SK-N-MC (cell line): ENCODE measurements at places on chromosomes 16 and 17.

DNA sequence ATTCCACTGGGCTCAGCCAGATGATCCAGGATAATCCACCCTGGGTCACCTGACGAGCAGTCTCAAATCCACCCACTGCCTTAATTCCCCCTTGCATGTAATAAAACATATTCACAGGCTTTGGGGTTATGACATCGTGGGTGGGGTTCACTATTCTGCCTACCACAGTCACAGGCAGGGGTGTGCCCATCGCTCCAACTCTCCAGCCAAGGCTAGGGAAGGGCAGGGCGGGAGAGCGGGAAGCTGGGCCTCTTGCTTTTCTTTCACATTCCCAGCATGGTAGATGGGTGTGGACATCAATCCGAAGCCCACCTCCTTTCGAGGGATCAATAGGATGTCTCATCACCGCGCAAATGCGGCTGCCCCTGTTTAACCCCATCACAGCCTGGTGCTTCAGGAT is 12.7 kb upstream of the CD300LD start:
- no peak for DNase-seq

GRCh38 chr16:1525871-1526607 is 7.4 kb upstream of the TMEM204 start:
- DNase-seq = no peak

- no peak for DNase-seq
Measured at GRCh38 chr17:66635386-66636045, 199.4 kb upstream of the CACNG5 start.

GRCh38 chr17:61053469-61053868 is 346.2 kb upstream of the TBX2 start:
- DNase-seq = no peak

DNA sequence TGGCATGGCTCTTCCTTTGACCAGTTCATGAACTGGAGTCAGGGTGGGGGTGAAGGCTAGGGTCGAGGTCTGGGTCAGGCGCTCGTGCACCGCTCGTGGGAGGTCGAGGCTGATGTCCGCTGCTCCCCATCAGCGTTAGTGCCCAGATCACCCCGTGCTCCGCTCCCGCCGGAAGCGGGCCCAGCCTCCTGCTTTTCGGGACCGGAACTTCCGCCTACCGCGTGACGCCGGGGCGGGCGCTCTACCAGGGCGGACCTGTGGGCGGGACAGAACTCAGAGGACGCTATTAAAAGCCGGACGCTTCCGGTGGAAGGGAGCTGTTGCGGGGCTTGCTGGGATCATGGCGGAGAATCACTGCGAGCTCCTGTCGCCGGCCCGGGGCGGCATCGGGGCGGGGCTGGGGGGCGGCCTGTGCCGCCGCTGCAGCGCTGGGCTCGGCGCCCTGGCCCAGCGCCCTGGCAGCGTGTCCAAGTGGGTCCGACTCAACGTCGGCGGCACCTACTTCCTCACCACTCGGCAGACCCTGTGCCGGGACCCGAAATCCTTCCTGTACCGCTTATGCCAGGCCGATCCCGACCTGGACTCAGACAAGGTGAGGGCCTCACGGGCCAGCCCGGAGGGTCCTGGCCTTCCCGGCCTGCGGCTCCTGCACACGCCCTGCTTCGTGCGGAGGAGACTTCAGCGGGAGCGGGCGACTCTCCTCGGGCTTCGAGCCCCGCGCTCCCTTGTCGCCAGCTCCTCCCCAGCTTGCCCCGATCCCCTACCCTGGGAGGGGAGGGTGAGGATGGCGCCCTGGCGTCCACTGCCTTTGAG is at the start of gene KCTD5:
KCTD5 (plus strand) TSS at position 315 of the 813 bp plus-strand sequence; CDS start at position 341, 26 bp downstream.
- DNase-seq = peak; percentile 83

DNA sequence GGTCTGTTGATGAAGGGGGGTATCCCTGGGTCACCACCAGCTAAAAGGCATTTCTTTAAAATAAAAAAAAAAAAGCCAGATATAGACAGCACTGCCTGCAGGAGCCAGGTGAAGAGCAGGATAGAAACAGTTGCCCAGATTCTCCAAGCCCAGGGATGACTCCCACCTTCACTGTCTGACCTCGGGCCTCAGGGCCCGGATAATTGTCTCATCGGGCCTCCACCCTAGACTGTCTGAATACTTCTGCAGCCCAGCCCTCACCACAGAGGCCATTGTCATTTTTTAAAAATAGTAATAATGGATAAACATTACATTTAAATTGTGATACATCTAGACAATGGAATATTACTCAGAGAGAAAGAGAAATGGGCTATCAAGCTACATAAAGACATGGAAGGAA is 92.8 kb upstream of the TNRC6C start:
- DNase-seq = no peak

GRCh38 chr17:82012640-82013295 is 9.9 kb downstream of the CENPX start:
- DNase-seq = no peak

DNA sequence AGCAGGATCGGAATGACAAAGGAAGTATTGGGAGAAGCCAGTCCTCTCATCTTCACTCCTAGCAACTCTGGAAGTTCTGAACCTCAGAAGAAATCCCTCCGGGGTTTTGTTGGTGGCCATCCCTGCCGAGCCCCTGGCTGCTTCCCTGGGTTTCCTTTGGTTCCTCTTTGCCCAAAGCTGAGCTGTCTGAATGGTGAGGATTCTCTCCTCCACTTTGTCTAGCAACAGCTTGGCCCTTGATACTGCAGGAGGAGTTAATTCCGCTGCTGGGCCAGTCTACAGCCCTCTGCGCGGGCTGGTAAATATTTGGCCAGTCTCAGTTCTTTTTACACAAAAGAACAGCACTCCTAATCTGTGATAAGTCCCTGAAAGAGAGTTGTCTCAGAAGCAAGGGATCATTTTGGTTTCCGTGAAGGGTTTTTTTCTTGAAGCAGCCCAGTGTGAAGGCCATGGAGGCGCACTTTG is 170.9 kb downstream of the RAB11FIP4 start:
- no peak for DNase-seq

DNA sequence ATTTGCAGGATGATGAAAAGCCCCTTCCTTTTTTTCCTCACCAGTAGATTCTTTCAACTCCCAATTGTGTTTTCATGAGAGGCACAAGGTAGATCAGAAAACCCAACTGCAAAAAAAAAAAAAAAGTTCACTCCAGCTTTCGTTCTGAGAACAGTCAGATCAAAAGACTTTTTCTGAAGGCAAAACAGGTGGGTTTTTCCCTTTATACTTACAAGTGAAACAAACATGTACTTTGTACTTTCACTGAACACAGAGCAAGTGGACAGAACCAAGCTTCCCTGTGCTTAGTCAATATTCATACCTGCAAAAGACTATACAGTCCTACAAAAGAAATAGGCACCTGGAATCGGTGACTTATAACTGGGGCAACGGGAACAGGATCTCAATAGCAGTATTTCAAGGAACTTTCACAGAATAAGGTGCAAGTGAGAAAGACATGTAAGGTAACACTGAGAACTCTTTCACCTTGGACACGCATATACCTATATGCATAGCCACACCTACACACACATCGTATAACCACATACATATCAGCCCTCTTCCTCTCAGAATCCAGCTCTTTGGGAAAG is 54.1 kb downstream of the TOX3 start:
- no peak for DNase-seq

- DNase-seq = no peak
Measured at GRCh38 chr16:79587296-79587695, 13.2 kb downstream of the MAF start.

- DNase-seq = no peak
Measured at GRCh38 chr17:82318772-82319606, 1.6 kb upstream of the CD7 start.

DNA sequence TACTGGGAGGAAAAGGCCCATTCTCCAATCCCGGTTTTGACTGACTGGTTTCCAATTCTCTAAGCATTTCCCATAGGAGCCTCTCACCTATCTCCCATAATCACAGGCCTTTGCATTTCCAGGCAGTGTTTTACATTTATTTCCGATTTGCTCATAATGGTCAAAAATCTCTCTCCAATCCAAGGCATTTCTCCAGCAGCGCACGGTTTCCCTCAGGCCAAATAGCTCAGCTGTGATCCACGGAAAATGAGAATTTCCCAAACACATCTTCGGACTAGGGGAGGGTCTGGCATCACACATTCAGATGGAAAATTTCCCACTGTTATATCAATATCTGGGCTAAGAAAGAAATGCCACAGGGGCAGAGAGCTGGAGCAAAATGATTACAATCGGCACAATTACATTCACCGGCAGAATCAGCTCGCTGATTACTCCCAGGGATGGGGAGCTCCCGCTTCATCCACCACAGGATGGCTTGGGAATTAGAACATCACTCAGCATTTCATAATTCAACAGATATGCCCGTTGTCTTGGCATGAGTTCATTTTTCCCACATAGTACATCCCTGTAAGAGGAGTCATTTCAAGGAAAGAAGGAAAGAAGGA is 6.7 kb downstream of the PIPOX start:
- DNase-seq = no peak

DNA sequence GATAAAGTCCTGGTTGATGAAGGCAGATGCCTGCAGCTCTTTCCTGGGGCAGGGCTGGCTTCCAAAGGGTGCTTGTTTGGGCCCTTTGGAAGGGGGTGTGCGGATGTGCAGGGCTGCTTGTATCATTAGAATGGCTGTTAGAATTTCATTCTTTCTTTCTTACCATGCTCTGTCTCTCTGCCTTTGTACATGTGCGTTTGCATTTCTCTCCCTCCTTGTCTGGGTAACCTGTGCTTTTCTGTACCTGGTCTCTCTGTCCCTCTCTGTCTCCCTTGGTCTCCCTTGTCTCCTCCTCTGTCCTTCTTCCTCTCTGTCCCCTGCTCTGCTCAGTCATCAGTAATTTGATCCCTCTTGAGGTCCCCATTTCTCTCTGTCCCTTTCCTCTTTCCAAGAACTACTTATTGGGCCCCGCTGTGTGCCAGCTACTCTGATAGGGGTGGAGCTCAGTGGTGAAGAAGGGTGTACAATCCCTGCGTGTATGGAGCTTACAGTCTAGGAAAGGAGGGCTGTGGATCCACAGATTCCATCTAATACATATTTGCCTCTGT is 69.3 kb downstream of the PLCG2 start:
- no peak for DNase-seq

- no peak for DNase-seq
Measured at GRCh38 chr17:62819511-62820221, 11.6 kb upstream of the MARCHF10 start.

DNA sequence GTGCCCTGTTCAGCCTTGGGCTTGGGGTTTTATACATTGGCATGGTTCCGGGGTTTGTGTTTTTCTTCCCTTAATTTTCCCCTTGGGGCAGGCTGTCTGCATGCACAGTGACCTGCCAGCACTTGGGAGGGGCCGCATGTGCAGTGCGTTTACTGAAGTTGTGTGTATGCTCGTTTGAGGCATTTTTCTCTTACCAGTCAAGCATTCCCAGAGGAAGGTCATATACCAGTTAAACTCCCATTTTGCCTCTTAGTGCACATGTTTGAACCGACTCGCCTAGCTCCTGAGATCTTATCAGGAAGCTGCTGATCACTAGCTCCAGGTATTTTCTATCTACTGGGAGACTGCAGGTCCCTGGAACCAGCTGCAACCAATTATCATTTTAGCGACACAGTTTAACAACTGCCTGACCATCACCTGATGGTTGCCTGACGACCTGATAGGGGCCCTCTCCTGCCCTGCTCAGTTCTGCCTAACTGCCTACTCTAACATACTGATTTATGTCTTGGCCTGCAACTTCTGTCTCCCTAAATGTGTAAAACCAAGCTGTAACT is 51.4 kb downstream of the MFSD11 start:
- DNase-seq = no peak

DNA sequence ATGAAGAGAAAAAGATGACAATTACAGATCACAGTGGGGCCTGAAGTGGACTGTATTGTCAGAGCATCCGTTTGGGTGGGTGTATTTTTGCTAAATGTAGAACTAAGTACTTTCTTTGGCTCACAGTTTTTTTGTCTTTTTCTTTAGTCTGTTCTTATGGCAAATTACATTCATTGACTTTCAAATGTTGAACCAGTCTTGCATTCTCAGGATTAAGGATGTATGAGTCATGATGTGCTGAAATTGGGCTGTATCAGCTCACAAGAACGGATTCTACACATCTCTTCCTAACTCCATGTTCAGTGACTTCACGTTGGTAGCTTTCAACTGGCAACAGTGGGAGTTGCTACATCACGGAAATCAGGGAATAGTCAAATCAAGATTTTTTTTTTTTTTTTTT is 66.5 kb downstream of the TEX2 start:
- DNase-seq = no peak

DNA sequence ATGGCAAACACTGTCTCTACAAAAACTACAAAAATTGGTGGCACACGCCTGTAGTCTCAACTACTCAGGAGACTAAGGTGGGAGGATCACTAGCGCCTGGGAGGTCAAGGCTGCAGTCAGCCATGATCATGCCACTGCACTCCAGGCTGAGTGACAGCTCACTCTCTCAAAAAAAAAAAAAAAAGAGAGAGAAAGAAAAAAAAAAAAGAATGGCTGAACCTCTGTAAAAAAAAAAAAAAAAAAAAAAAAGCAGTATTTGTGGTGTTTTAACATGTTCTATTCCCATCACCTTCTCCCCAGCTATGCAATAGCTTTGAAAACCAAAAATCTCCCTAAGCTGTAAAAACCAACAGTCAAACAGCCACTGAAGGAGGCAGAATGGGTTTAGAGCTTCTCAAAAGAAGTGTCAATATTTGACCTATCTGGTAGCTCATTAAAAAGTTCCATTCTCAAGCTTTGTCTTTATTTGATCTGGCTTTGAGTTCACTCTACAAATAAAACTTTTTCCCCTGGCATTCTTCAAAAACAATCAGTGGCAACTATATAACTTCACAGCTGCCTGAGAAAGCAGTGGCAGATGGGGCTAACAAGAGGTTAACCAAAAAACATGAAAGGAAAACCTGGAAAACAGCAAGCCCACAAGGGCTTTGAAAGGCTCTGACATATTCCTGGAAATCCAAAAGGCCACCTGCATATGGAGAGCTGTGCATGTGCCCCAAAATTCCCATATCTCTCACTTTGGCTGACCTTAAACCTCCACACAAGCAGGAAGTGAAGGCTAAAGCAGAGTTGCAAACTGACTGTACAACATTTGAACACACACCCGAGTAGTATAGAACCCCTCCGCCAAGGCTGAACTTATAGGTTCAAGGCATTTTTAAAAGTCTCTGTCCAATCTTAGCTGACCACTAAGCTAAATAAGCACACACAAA is 36.0 kb downstream of the USP32 start:
- no peak for DNase-seq

DNA sequence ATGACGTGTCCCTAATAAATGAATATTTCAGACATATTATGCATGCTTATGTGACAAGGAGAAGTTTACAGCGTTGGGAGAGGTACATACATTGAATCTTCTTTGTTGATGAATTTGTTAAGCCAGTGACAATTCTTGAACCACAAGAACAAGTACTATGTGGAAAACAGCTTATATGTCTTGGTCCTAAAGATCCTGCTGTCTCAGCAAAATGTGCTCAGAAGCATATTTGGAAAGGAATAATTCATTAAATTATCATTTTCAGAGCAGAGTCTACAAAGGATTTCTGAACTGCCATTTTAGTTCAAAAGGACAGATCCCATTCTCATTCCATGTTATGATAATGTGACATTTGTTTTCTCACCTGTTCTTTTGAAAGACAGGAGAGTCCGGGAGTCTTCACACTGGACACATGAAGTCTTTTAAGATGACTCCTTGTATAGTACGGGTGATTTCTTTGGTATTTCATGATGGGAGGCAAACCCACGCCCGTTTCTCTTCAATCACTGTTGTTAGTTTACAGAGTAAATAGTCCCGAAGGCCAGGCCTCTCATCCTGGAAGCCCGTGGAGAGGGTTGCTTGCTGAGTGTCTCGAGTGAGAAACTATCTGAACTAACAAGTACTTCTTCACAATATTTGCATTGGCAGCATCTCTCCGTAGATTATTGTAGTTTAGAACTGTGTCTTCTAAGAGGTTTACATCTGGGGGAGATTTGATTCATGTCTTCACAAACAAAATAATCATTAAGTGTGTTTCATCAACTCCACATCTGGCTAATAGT is 26.7 kb downstream of the VPS35L start:
- DNase-seq = no peak
